ENCODE measurements at places on chromosomes 7 and 10.

- no peak overlapping the region for H3K27ac ChIP-seq
- H3K4me3 ChIP-seq, result no peak overlapping the region
- H3K36me3 ChIP-seq, result no peaks in the 10 kb centered on the region
- no peak for DNase-seq
Observed at GRCh38 chr10:12667052-12667451, 317.7 kb downstream of the CAMK1D start.

- H3K27ac ChIP-seq, result no peak overlapping the region
- H3K4me1 ChIP-seq, result no peaks in the 10 kb centered on the region
- no peaks in the 10 kb centered on the region for H3K27me3 ChIP-seq
- no peak overlapping the region for H3K4me3 ChIP-seq
Observed at GRCh38 chr10:63935705-63936104, 414.5 kb downstream of the REEP3 start.

GRCh38 chr7:105648561-105649401 is 67.5 kb upstream of the EFCAB10 start:
- DNase-seq, result peak; percentile 82
- no peaks in the 10 kb centered on the region for H3K27me3 ChIP-seq
- H3K36me3 ChIP-seq, result peaks cover 7% of the 10 kb centered on the region

- no peak overlapping the region for H3K27ac ChIP-seq
- no peaks in the 10 kb centered on the region for H3K27me3 ChIP-seq
- no peaks in the 10 kb centered on the region for H3K36me3 ChIP-seq
- no peak overlapping the region for H3K4me3 ChIP-seq
- no peaks in the 10 kb centered on the region for H3K4me1 ChIP-seq
Observed at GRCh38 chr10:72943498-72944234, 10.9 kb downstream of the PLA2G12B start.

- DNase-seq, result peak; percentile 53
- H3K27ac ChIP-seq, result no peak overlapping the region
- H3K4me3 ChIP-seq, result no peak overlapping the region
- peaks cover 53% of the 10 kb centered on the region for H3K27me3 ChIP-seq
- H3K36me3 ChIP-seq, result no peaks in the 10 kb centered on the region
Observed at GRCh38 chr10:133124357-133125211, 35.4 kb upstream of the KNDC1 start.

DNA sequence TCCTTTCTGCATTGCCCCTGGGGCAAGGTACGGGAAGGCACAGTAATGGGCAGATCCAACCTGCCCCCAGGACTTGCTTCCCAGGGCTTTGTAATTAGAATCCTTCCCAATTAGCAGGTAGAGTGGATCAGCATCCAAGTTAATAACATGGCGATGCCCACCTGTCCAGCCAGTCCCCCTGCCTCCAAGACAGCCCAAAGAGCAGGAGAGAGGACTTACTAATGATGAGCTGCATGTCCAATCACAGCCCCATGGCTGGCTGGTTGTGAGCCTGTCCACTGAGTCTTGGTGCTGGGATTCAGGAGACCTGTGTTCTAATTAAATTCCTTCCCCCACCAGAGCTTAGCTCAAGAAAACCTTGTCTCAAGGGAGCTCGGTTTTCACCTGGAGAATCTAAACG is 49.0 kb downstream of the RPS24 start:
- DNase-seq, result no peak
- no peaks in the 10 kb centered on the region for H3K36me3 ChIP-seq
- no peak overlapping the region for H3K27ac ChIP-seq
- H3K4me3 ChIP-seq, result no peak overlapping the region

DNA sequence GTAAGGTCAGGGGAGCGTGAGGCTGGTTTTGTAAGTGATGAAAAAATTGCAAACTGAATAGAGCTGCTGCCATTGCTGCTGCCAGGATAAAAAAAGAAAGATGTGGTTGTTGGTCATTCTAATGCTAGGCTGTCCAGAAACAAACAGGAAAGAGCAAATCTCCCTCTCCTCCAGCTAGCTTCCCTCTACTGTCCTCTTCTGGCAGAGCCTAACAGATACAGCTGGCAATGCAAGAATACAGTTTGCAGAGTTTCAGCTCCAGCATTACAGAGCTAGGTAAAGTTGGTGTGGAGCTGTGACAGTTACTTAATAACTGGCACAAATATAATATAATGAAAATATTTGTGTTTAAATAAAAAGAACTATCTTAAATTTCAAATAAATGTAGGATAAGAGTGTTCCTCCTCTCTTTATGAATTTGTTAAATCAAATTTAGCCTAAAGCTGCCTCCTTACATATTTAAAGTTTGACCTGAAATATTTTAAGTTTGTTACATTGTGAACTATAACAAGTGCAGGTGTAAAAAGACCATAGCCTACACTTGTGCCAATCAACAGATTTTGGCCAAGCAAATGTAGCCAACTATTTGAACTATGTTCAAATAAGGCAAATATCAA is 407.7 kb downstream of the SH2D4B start:
- no peak overlapping the region for H3K4me3 ChIP-seq
- H3K27ac ChIP-seq, result no peak overlapping the region
- no peak for DNase-seq
- H3K27me3 ChIP-seq, result no peaks in the 10 kb centered on the region
- H3K36me3 ChIP-seq, result no peaks in the 10 kb centered on the region

GRCh38 chr10:131849591-131850382 is 51.0 kb upstream of the PPP2R2D start:
- DNase-seq, result no peak
- no peak overlapping the region for H3K27ac ChIP-seq
- no peaks in the 10 kb centered on the region for H3K36me3 ChIP-seq
- H3K27me3 ChIP-seq, result peaks cover 25% of the 10 kb centered on the region

GRCh38 chr7:68147614-68148238 is 1151.1 kb downstream of the TYW1 start:
- H3K27ac ChIP-seq, result no peak overlapping the region
- peak; percentile 30 for DNase-seq
- H3K4me1 ChIP-seq, result no peaks in the 10 kb centered on the region
- no peak overlapping the region for H3K4me3 ChIP-seq
- H3K36me3 ChIP-seq, result no peaks in the 10 kb centered on the region

DNA sequence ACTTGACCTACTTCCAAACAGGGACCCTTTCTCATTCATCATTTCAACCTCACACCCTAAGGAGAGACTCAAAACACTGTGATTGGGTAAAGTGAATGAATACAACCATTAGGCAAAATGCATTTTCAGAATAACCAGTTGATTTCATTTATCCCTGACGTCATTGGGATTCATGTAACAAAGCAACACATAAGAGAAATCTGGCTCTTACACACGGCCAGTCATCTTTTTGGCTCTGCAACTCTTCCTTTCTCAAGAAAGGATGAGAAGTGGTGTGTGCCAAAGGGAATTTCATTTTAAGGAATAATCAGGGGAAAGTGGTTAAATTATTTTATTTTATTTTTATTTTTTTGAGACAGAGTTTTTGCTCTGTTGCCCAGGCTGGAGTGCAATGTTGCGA is 83.1 kb downstream of the CPVL start:
- no peaks in the 10 kb centered on the region for H3K27me3 ChIP-seq
- no peak overlapping the region for H3K4me3 ChIP-seq
- H3K4me1 ChIP-seq, result no peaks in the 10 kb centered on the region
- no peak overlapping the region for H3K27ac ChIP-seq
- H3K36me3 ChIP-seq, result no peaks in the 10 kb centered on the region

Data from stomach (tissue), 19 donors.